ENCODE measurements at places on chromosomes 12 and 14.

GRCh38 chr14:31389946-31390345 lies 30.4 kb downstream of the HEATR5A start:
- DNase-seq = no peak

- DNase-seq = no peak
Observed at GRCh38 chr12:104486943-104487819, 30.4 kb downstream of the CHST11 start.

DNA sequence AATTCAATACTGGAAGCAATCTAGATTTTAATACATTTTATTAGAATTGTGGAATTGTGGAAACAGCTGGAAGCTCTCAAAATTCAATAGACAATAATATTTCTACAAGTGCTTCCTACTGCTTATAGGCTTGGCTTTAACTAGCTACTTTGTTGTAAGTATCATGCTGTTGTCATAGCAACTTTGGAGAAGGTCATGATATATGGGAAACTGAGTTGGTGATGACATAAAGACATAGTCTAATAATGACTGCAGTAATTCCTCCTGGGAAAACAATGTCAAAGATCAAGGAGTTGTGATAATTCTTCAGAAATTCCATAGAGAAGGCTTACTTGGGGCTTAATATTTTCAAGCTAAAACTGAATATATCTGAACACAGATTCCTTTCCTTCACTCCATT lies 266.6 kb downstream of the KIF21A start:
- DNase-seq = no peak

- peak; percentile 45 for DNase-seq
Observed at GRCh38 chr14:105664691-105665090, 138.3 kb downstream of the TMEM121 start.

- no peak for DNase-seq
Observed at GRCh38 chr14:89500303-89500702, 83.3 kb upstream of the FOXN3 start.

GRCh38 chr12:64187794-64188193 lies 34.3 kb downstream of the KICS2 start:
- DNase-seq = no peak

- DNase-seq = no peak
Observed at GRCh38 chr12:29191267-29191850, 42.3 kb downstream of the FAR2 start.

DNA sequence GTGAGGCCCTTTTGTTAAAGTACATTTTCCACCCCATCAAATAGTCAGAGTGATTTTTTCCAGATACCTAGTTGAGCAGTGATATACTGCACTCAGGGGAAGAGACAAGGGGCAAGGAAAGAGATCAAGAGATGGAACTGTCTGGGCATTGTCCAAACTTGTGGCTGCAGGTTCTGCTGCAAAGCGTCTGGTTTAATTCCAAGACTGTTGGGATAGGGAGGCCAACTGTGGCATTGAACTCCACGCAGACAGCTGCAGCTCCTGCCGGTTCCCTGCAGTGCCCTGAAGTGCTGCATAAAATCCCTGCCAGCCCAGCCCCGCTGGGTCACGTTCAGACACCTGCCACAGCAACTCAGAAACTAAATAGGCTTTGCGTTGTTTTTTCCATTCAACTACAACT lies 30.5 kb downstream of the RPH3A start:
- DNase-seq = no peak

- no peak for DNase-seq
Observed at GRCh38 chr14:83558946-83559345, 1971.0 kb upstream of the FLRT2 start.

- no peak for DNase-seq
Observed at GRCh38 chr14:93742761-93743160, 45.5 kb downstream of the PRIMA1 start.

DNA sequence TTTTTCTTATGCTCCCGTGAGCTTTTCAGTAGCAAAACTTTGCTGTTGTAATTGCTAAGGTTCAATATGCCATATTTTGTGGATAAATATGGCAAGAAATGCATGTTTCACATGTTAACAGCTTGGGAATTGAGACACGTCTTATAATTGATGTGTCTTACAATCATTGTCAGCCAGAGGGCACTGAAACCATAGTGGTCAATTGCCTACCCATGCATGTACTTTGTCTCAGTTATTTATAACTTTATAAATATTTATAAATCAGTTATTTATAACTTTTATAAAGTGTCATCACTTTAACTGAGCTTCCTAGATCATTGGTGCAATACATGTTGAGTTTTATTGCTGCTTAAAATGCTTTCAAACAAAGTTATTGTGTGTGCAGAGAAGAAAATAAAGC lies 82.0 kb downstream of the CATSPERB start:
- DNase-seq = peak; percentile 46

- DNase-seq = no peak
Observed at GRCh38 chr12:43797561-43798217, 8.4 kb downstream of the TWF1 start.

GRCh38 chr12:22518060-22518719 lies 26.2 kb downstream of the C2CD5 start:
- no peak for DNase-seq
